ENCODE measurements at places on chromosomes 7 and 10.

DNA sequence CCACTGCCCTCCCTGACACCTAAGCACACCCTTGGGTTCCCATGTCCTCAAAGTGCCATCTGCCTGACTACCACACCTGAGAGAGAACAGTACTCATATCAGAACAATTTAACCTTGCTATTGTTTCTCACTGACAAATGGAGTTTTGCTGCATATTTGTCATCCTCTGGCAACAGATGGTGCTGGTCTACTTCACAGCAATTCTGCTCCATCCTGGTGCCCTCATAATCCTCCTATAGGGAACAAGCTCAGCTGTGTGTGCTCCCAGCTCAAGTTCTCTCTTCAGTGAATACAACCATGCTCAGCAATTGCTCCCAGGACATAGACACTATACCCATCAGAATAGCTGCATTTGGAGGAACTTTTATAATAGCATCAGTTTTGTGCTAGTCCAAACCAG, 32.8 kb upstream of the ITGB1 start:
- DNase-seq = no peak

DNA sequence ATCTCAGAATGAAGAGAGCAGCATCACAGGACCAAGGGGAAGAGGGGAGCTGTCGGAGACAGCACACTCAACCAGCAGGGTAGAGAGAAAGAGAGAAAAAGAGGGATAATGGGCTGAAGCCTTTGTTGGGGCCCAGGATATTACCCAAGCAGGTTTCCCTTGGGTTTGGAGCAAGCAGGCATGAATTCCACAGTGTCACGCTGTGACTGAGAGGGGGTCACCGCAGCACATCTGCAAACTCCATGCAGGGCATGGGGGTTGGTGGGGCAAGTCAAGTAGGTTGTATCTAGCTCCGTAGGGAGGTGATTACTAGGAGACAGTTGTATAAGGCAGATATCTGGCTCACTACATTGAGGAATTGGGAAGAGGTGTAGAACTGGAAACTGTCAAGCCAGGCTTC, 42.2 kb upstream of the SEMA3E start:
- DNase-seq = no peak

DNA sequence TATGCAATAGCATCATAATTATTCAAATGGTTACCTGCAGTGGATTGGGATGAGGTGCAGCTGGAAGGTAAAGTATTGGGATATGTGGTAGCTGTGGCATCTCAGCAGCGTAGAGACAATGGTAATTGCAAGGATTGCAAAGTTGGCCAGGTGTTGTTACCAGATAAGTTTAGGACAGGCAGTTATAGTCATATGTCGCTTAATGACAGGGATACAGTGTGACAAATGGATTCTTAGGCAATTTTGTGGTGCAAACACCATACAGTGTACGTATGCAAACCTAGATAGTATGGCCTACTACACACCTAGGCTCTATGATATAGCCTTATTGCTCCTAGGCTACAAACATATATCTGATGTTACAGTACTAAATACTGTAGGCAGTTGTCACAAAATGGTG, 163.5 kb upstream of the LYZL2 start:
- DNase-seq = no peak

DNA sequence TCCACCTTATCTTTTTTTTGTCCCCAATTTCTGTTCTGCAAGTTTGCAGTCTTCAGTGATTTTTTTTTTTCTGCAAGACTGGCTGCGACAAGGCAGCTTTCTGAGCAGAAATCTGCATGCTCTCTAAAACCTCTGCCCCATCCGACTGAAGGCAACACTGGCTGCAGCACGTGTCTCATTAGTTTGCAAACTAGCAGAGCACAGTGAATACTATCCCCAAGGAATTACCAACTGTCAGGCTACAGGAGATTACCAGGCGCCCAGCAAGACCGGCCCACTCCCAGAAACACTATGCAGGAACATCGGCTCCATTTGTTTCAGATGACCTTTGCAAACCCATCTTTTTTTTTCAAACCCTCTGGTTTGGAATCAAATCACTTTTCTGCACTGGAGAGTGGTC, 538.8 kb downstream of the SORCS1 start:
- no peak for DNase-seq

DNA sequence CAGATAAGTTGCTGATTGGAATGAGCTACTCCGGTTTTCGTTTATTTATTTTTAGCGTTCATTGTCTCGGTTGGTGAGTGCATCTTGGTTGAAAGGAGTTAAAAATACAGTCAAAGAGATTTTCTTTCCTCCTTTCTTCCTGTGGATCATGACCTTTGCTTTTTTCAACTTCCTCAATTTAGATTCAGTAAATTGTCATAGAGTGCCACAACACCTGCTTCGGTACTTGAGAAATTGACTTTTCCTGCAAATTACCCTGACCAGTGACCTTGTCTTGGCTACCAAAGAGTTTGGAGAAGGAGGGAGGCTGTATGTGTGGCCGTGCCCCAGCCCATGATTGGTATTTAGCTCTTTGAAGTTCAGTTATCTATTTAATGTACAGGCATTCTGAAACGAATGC, 128.7 kb downstream of the FAM204A start:
- no peak for DNase-seq

DNA sequence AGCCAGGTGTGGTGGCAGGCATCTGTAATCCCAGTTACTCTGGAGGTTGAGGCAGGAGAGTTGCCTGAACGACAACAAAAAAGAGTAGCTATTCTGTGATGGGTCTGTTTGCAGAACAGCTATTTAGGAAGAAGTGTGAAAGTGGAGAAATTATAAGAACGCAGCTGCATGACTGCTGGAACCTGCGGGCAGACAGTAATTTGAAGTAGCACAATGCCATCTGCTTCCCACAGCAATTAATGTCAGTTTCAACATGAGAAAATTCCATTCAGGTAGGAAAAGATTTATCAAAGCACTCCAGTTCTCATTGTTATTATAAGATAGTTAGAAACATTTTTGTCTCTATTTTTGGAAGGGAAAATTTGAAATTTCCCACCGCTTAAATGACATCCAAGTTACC, 21.5 kb downstream of the LAMB1 start:
- no peak for DNase-seq

DNA sequence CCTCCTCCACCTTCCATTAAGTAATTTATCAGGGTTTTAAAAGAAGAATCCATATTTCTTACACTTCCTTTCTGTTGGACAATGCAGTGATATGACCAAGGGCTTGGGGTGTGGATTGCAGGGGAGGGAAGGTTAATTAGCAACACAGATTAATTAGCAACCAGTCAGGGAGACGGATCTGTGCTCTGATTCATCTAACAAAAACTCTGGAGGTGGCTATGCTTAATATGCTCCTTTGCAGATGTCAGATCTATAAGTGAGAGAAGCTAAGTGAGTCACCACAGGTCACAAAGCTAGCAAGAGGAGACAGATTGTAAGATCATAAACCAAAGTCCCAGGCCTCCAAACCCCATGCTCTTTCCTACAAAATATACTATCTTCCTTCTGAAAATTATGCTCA, 178.8 kb upstream of the ITGB1 start:
- DNase-seq = no peak

DNA sequence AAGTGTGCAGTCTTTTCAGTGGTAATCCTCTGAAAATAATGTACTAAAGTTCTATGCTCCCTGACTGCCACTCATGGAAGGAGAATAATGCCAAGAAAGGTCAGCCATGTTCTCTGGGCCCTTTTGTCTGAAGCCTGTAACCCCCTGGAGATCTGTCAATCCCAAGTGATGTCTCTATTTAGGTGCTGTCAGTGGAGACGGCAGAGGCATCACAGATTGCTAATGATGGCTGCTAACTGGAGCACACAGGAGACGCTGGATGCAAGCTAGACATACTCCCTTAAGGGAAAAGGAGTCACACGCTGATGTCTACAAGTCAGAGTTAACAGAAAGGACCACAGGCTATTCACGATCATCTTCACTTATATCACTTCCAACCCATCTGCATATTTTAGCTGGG, 118.8 kb downstream of the RSU1 start:
- DNase-seq = no peak

All from stimulated activated CD8-positive, alpha-beta memory T cell treated with anti-CD3 and anti-CD28 coated beads, Interleukin-4, amount 100 ng/mL, for 4 hours (primary cell).